AG08396 (cell line): ENCODE measurements at places on chromosomes 4 and X.

DNA sequence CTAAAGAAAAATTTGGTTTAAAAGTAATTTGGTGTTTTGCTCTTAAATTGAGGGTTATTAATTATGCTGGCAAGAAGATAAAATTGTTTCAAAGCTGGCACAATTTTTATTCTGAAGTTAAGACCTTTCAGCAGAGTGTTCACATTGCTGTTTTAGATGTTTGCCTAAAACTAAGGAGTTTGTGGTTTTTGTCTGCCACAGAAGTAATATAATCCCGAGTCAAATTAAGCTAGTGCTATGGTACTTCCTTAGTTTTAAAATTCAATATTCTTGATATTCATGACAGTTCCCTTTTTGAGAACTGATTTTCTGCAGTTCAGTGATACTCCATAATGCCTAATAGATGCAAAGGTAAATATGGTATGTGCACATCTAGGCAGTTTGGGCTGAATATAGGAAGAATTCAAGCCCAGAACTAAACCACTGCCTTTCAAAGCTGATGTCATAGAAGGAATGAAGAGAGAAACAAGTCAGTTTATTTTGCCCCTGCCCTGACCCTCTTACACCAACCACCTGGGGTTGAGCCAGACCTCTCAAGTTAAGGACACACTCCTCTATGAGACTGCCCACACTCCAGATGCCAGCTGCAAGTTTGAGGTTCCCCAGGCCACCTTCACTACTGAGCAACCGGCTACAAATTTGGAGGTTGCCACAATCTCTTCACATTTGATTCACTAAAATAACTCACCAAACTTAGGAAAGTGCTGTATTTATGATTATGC is 32.1 kb upstream of the VEGFC start:
- no peak for DNase-seq

- DNase-seq = no peak
Measured at GRCh38 chr4:133465022-133465421, 315.9 kb downstream of the PCDH10 start.

DNA sequence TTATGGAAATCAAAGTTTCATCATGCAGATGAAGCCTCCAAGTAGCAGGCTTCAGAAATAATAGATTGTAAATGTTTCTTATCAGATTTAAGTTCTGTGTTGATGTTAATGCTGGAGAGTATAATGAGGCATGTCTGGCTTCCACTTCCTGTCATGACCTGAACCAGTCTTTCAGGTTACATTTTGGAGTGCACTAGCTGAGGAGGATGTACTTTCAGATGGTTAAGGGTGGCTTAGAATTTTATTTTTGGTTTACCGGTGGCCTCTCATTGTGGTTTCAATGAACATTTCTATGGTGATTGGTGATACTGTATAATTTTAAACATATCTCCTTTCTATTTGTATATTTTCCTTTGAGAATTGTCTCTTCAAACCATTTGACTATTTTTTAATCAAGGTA is 890.4 kb downstream of the SH3BGRL start:
- no peak for DNase-seq

DNA sequence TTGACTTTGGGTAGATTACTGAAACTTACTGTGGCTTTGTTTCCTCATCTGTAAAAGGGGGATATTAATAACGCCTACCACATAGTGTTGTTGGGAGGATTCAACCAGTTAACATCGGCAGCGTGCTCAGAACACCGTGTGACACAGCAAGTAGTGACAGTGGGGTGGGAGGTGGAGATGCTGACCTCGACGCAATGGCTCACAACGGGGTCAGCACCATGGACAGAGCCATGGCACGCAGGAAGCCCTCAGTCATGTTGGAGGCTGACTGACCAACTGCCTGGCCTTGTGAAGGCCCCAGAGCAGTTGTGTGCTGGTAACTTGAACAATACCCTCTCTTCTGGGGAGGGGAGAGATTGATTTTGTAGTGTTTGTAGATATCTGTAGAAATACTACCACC is 93.2 kb downstream of the WFS1 start:
- peak; percentile 56 for DNase-seq

- DNase-seq = no peak
Measured at GRCh38 chr4:189912170-189912569, 28.5 kb upstream of the FRG1 start.

DNA sequence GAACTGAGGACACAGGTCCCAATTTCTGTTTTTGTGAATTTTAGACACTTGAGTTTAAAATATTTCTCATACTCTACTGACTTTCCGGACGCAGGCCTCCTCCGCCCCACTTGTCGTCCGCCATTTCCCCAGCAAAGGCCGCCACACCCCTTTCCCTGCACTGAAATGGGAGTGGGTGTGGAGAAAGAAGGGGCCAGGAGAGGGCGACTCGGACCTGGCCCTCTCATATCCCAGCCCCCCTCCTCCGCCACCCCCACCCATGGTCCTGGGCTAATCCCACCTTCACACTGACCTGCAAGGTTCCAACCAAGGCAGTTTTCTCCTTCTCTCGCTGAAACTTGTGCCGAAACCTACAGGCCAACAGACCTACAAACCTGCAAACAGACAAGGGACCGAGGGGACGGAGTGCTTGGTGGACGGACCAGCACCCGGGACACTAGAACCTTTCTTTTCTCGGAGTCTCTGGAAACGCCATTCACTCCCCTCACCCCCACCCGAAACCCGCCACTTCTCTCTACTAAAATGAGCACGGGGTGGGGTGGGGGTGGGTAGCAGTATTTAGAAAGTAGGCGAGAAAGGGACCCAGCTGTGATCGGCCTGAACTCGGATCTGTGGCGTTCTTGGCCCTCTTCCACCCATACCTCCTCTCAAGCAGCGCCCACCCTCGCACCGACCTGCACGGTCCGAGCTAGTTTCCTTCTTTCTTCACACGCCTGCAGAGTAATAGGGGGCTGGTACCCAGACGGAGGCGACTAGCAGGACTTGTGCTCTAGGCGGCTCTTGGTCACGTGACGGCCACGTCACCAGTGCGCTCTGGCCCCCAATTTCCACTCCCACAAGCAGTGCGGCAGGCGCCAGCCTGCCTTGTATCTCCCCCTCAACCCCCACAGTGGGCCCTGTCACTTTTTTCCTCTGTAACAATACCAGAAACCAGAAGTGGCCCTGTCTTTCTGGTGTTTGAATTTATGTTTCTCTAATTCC is at the start of gene ARMCX6:
Gene ARMCX6, minus strand, starts transcription at position 790 of the 981 bp plus-strand sequence. CDS start 1,380 bp downstream, outside the sequence.
- peak; percentile 70 for DNase-seq

DNA sequence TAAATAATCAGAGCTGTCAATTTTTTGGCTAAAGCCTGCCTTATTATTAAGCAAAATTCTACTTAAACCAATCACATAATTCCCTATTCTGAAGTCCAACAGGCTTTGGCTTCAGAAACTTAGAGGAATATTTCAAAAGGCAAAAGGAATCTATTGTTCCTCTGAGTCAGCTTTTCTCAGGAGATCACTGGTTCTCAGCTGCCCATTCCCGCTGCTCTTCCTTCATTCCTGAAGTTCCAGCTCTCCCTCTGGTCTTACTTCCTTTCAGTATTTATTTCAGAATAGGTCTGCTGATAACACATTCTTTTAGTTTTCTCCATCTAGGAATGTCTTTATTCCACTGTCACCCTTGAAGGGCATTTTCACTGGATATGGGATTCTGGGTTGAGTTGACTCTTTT is 133.7 kb downstream of the SOWAHB start:
- DNase-seq = no peak

GRCh38 chrX:96181605-96182004 is 503.0 kb upstream of the DIAPH2 start:
- no peak for DNase-seq

- no peak for DNase-seq
Measured at GRCh38 chrX:129763666-129764065, 16.1 kb upstream of the SASH3 start.

DNA sequence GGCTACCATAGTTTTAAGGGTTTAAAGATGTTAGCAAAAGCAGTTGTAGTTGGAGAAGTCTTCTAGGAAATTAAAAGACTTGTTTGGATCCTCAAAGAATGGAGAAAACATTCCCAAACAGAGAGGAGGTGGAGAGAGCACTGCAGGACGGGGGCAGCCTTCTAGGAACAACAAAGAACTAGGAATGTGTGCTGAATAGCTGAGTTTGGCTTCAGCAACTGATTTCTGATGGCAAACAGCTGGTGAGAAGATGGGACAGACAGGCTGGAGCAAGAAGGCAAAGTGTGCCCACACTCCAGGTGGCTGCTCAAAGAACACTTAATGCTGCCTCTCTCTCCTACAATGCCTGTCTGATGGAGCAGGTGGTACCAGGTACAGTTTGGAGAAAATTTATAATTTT is 1331.1 kb downstream of the ADGRL3 start:
- DNase-seq = no peak

- no peak for DNase-seq
Measured at GRCh38 chrX:16278927-16279326, 111.6 kb downstream of the MAGEB17 start.

GRCh38 chr4:146342600-146343192 is 128.4 kb downstream of the REELD1 start:
- DNase-seq = peak; percentile 24

- DNase-seq = peak; percentile 77
Measured at GRCh38 chrX:70444326-70444945, at the start of gene DLG3. DLG3 (plus strand) TSS chrX:70444835; CDS start chrX:70445202, 367 bp downstream.

DNA sequence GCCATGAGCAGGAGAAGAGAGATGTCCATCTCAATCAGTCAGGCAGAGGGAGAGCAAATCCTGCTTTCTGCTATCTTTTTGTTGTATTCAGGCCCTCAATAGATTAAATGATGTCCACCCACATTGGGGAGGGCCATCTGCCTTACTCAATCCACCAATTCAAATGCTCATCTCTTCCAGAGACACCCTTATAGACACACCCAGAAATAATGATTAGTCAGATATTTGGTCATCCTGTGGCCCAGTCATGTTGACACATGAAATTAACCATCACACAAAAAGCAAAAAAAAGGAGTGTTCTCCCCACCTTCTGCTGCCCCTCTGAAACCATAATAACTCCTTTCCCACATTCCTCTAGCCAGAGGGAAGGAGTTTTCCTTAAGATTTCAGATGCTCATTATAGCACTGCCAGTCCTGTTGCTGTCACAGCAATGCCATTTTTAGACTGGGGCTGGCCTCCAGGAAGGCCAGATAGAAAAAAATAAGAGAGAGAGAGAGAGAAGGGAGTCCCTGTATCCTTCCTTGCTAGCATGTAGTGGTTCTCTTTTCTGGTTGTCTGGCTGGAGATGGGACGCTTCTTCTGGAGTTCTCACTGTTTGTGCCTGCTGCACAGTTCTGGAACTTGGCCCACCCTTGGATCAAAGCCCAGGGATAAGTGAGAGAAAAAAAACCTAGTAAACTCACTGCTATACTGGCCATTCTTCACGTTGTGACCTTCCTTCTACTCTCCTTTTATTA is 177.7 kb downstream of the RBM46 start:
- no peak for DNase-seq

- no peak for DNase-seq
Measured at GRCh38 chr4:184261246-184261645, 43.6 kb upstream of the ENPP6 start.

- DNase-seq = no peak
Measured at GRCh38 chr4:89305712-89306437, 1.7 kb downstream of the GPRIN3 start.

DNA sequence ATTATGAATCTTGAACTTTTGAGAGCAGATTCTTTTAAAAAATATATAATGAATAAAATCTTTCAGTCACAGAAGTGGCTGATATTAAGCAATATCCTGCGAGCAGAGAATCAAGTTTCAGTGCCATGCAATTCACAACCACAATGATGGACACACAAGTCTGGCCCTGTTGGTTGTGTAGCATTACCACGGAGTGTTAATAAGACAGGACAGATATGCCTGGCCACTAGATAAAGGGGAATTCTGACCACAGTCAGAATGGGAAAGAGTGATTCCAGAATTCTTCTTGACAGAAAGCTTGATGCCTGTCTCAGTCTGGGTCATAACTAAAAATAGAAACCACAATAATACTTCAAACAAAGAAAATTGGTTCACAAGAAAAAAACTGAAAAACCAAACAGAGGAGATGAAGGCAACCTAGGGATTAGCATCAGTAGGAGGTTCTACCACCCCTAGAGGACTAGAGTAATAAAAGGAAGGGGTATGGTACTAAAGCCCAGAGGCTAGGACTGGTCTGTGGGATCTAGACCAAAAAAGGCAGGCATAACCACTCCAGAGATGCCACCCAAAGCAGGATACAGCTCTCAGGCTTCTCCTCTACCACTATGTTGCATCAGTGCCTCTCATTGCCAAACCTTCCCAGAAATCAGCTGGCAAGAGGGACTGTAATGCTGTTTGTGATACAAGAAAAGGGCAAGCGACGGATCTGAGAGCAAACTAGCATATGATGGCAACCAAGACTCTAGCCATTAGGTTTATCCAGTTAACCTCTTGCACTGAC is 59.0 kb downstream of the RNF150 start:
- DNase-seq = no peak

GRCh38 chrX:3377560-3377959 is 31.1 kb upstream of the MXRA5 start:
- no peak for DNase-seq
